ENCODE measurements at places on chromosomes 2 and 18.

GRCh38 chr2:16127276-16127940 is 187.1 kb downstream of the MYCN start:
- no peak for DNase-seq

- no peak for DNase-seq
These were observed 117.3 kb upstream of the EFEMP1 start for GRCh38 chr2:56040834-56041233.

DNA sequence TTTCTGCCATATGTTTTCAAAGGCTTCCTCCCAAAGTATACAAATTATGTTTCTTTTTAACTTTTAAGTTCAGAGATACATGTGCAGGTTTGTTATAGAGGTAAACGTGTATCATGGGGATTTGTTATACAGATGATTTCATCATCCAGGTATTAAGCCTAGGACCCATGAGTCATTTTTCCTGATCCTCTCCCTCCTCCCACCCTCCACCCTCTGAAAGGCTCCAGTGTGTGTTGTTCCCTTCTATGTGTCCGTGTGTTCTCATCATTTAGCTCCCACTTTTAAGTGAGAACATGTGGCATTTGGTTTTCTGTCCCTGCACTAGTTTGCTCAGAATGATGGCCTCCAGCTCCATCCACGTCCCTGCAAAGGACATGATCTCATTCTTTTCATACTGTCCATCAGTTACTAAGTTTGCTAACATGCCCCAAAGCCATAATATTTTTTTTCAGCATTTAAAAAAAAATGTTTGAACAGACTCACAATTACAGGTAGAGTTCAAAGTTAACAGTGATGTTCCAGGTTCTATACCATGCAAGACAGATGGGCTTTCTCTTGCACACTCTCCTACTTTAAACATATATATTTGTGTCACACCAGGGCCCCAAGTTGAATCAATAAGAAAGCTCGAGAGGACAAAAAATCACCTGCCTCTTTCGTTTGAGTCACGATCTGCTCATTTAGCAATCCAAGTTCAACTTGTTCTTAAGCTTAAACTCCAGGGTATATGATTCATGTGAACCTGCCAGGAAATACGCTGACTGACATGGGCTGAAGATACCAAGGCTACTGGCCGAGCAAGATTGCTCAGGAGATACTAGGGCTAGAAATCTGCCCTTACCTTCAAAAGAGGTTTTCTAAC is 77.6 kb downstream of the AP1S3 start:
- DNase-seq: no peak

- peak; percentile 69 for DNase-seq
These were observed 1.9 kb downstream of the TLX2 start for GRCh38 chr2:74515981-74516633.

GRCh38 chr2:240505910-240506309 is 51.9 kb downstream of the ANKMY1 start:
- no peak for DNase-seq

- DNase-seq: no peak
These were observed 233.8 kb downstream of the LDLRAD4 start for GRCh38 chr18:13452388-13452811.

- no peak for DNase-seq
These were observed 1.4 kb upstream of the ACMSD start for GRCh38 chr2:134836986-134837385.

All from stimulated activated CD4-positive, alpha-beta T cell treated with anti-CD3 and anti-CD28 coated beads, Interleukin-2, amount 100 ng/mL, for 4 hours (primary cell).